HT1080 (cell line): ENCODE measurements at places on chromosomes 12 and 14. TPM values are rescaled to one million over a fixed set of nuclear protein-coding genes. Genes with fewer than 3 reads are reported as not detected.

TTC9 gene
- 0.80 and 0.87 TPM in 2 replicates for total RNA-seq

RBM19 gene
- 31.6 and 36.6 TPM in 2 replicates for total RNA-seq

AMIGO2 gene
- total RNA-seq, result 134 and 138 TPM in 2 replicates

ATG14 gene
- 8.0 and 9.5 TPM in 2 replicates for total RNA-seq

ARMH4 gene
- total RNA-seq, result 1.5 and 1.9 TPM in 2 replicates

E2F7 gene
- 37.3 and 38.9 TPM in 2 replicates for total RNA-seq

PTHLH gene
- total RNA-seq, result 0.13 and 0.87 TPM in 2 replicates

CLEC2A gene
- total RNA-seq, result not detected in 2 replicates

NOVA1 gene
- not detected in 2 replicates for total RNA-seq

PEBP1 gene
- 154 and 185 TPM in 2 replicates for total RNA-seq

TUNAR gene
- total RNA-seq, result 0.43 TPM in 1 of 2 replicates, not detected in the other

SERPINA9 gene
- not detected in 2 replicates for total RNA-seq

GRCh38 chr14:69715725-69716477 is 51.0 kb upstream of the SRSF5 start:
- DNase-seq, result peak; percentile 65

DNA sequence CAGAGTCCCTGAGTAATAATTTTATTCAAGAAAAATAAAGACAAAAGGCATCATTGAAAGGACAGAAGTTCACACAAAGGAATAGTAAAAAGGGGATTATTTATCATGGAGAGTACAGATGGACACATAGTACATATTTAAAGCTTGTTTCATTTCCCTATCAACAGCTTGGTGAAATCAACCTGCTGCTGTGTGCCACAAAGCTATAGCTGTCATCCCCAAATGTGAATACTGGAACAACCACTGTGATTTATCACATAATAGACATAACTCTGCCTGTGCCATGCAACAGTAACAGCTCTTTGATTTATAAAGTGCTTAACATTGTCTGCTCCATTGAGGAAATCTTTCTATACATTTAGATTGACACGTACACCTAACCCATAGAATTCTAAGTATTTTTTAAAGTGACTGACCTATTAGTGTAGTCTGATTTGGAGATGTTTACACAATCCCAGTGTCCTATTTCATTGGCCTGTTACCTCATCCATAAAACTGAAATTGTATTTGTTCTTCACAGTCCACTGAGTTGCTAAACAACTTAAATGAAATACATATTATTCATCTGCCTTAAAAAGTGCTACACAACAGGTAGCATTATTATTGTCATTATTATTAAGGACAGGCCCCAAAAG is 3.3 kb downstream of the NEMF start:
- DNase-seq, result no peak

DNA sequence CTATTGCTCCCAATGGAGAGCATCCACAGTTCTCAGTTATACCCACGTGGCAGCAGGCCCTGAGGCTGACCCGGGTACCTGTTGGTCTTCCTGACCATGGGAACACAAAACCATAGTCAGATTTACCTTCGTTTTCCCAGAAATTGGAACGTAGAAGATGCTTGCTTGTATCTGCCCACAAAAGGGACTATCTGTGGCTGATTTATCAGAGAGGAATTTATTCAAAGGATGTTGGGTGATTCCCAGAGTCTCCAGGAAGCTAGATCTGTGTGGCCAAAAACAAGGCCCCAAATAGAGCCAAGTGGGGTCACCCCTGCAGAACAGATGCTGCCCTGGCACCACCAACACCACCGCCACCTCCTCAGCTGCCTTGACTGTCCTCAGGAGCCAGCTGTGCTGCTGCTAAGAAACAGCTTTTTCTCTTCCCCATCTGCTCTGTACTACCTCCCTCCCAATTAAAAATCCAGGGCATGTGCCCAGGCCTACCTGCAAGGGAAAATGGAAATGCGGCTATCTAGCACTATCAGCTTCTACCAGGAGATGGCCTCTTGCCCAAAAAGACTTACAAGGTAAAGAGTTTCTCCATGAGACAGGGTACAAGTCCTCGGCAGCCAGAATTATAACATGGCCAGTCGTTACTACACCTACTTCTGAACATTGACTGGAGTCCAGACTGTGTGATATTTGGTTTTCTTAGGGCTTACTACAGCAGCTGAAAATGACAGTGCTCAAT is 128.6 kb upstream of the PLEKHG7 start:
- DNase-seq, result peak; percentile 34

GRCh38 chr14:73489481-73490175 is 1.1 kb upstream of the RIOX1 start:
- no peak for DNase-seq

DNA sequence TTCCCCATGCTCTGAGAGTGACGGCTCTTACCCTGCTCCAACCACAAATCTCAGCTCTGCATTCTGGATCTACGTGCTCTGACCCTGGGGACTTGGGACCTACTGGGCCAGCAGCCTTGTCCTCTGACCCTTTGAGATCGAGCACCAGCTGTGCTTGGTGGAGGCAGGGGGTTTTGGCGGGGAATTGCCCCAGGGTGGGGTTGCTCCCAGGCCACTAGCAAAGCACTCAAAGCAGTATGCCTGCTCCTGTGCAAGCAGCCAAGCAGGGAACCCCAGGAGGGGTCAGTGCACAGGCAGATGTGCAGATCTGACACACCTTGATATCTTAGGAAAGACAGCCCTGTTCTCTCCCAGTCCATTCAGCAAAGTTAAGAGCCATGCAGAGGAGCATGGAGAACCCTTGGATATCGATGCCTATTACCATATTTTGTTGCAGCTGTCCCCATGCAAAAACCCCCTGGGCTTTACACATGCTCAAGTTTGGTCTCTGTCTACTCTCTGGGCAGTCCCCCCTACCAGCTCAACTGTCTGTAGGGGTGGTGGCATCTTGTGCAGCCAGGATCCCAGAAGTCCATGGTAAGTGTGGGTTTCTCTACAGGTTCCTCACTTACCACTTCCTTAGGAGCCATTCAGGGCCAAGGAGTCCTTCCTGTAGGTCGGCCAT is 319.0 kb downstream of the TMTC2 start:
- DNase-seq, result no peak

- no peak for DNase-seq
Measured at GRCh38 chr12:67885375-67886169, 103.7 kb upstream of the IFNG-AS1 start.

DNA sequence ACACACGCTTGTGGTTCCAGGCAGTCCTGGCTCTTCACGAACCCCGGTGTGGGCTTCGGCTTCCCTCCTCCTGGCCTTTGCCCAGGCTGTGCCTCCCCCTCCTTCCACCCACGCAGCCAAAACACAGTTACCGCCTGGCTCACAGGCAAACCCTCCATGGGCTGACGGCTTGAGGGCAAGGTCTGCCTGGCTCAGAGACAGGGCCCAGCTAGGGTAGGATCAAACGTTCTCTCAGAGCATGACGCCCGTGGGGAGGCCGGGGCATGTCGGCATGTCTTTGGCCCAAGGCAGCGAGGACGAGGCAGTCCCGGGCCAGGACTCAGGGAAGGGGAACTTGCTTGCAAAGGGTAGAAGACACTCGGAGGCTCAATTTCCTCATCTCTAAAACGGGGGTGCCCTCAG is 2.1 kb downstream of the SLC25A47 start:
- DNase-seq, result no peak

DNA sequence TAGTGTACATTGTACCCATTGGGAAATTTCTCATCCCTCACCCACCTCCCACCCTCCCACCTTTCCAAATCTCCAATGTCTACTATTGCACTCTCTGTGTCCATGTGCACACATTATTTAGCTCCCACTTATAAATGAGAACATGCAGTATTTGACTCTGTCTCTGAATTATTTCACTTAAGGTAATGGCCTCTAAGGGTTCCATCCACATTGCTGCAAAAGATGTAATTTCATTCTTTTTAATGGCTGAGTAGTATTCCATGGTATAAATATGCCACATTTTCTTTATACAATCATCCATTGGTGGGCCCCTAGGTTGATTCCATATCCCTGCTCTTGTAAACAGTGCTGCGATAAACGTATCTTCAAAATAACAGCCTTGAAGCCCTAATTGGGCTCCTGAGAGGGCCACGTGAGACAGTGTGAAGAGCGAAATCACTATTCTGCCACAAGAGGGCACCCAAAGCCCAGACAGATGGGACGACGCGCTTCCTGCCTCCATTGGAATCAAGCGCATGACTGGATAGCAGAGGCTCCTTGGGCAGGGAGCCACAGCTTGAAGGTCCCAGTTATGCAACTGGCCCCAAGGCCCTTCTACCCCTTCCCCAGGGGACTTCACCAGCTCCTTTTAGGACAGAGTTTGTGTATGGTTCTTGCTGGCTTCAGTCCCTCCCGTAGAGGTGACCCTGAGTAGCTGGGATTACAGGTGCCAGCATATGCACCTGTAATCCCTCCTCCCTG is 21.3 kb upstream of the CD27 start:
- peak; percentile 86 for DNase-seq

DNA sequence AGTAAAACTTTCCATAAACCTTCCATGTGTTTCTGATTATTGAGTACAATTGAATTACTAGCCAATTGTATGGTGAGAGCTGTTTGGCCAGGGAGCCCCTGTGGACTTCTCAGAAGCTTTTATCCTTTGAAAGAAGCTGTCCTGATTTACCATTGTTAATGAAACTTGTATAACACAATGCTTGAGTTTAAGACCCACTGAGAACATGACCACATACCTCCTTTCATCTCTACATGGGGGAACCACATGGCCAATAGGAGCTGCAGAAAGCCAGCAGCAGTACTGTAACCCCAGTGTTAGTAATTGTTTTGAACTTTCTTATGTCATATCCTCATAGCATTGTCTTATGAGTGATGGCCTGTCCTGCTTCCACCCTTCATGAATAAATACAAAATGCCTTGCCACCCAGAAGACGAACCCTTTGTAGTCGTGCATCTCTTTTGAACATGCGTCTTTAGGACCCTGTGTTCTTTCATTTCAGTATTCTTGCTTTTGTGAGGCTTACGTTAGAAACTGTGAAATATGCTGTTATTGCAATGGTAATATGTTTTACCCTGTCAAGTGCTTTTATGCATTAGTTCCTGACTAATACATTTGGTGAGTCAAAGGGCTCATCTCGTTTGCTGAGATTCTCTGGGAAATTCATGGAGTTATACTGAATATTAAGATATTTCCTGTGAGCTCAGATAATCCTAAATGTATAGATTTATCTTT is 815.7 kb downstream of the NRXN3 start:
- peak; percentile 38 for DNase-seq

DNA sequence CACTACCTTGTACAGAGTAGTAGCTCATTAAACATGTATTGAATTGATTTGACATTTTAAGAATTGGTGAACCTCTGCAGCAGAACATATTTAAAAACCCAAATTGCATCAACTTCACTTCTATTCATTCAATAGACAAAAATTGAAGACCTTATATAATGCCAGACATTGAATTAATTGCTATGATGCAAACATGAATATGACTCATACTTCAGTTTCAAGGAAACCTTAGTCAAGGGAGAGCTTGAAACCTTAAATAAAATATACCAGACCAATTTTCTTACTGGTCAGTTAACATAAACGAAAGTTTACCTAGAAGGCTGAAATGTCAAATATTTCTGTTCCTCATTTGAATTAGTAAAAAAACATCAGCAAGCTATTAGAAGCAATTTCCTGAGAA is 5.0 kb upstream of the MGAT4C start:
- no peak for DNase-seq

DNA sequence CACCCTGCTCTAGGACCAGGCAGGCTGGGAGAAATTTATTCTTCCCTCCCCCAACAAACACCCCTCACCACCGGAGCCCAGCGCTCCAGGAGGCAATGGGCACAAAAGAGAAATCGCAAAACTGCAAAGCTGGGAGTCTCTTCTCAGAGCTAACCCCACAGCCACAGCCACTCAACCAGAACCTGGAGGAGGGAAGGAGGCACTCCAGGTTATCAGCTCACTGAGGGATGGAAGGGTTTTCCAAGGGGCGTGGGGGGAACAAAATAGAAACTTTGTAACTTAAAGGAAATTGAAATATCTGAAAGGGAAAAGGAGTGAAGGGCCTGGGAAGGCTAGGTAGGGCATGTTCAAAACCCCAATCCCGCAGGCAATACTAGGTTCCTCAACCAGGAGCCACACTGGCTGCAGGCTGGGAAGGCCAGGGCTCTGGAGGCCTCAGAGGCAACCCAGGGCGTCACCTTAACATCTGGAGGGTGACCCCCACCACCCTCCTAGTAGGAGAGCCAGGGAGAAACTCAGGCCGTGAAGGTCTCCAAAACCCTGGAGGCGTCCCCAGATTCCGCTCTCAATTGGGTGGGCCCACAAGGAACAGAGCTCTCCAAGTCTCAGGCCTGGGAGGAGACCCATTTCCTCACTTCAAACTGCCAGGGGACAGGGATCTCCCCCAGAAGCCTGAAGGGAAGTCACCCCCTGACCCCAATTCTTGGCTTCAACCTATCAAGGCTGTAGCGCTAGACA is 3.2 kb downstream of the KDM2B start:
- DNase-seq, result no peak

DNA sequence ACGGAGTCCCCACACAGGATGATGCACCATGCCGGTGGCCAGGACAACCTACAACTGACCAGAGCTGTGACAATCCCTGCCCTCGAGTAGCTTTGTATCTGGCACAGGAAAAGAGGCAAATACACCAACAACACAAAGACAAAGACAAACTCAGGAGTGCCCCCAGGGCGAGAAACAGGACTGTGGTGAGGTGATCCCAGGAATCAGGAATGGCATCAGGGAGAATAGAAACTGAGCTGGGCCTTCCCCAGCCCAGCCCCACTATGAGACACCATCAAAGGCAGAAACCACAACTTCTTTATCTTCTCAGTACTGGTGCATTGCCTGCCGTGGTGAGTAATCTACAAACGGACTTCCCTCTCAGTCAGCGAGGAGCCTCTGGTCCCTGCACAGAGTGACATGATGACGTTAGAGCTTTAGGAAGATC is 157.7 kb downstream of the TTC7B start:
- DNase-seq, result peak; percentile 82

DNA sequence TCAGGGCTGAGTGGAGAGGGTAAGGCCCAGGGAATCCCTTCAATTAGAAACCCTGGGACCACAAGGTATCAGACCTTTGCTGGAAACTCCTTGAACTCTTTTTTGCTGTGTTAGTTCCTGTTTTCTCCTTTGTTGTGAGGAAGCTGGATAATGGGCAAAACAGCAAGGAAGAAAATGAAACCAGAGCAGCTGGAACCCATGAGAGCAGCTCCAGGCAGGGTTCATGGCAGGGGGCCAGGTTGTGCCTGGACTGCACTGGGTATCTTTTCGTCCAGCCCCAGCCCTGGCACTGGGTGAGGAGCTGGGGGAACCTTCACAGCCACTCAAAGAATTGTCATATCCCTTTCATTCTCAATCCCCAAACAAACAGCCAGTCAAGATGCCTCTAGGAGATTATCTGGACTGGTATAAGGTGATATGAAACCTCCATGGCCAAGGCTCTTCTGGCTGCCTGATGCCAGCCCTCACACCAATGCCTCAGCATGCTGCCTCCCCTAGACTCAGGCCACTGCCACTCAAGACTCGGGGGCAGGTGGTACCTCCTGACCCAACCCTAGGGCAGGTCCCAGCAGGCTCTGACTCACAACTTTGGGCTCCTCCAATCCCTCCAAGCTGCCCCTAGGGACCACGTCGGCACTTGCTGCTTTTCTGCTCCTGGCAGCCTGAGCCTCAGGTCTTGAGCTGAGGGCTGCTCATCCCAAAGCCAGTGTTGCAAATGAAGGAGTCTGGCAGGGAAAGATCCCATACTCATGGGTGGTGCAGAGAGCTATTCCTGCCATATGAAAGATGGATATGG is 16.5 kb downstream of the FAM186B start:
- no peak for DNase-seq
